NCI-H1048 (cell line): ENCODE measurements at places on chromosomes 16 and 17.
A peak's percentile ranks its signal among the peaks of the same experiment; 100 is the strongest.

- DNase-seq, result no peak
These were observed 22.0 kb downstream of the CLUH start for GRCh38 chr17:2689411-2690164.

DNA sequence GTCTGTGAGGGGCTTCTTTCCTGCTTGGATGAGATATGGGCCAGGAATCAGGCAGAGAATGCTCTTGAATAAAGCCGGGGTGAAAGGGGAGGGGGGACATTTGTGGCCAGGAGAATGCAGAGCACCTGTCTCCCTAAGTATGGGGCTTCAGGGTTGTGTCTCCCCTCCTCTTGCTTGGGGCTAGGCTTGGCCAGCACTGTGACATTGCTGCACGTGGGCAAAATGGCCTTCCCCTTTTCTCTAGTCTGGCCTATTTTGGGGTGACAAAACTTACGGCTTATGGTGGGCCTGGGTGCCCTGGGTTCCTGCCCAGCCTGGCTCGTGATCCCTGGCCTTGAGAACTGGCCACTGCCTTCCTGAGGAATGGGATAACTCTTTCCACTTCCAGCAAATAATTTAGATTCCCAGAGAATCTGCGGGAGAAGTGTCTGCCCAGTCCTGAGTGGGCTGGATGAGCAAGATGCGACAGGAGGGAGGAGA is 5.6 kb downstream of the NFE2L1 start:
- DNase-seq, result no peak

GRCh38 chr16:81537721-81538561 is 93.3 kb downstream of the CMIP start:
- DNase-seq, result no peak

GRCh38 chr17:60093694-60094093 is 15.0 kb upstream of the HEATR6 start:
- no peak for DNase-seq

DNA sequence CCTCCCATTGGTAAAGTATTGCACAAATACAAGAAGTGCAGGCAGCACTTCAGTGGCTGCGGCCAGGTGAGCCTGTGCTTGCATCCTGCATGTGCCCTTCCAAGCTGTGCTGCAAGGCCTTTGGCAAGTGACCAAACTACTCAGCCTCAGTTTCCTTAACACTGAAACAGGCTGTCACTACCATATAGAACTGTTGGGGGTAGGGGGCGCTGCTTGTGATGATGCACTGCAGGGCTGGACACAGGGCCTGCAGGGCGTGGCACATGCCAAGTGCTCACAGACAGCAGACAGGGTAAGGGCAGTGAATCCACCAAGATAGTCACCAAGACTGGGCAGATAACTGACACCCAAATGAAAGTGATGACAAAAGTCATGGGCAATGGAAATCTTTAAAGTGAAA is 65.6 kb upstream of the SREBF1 start:
- no peak for DNase-seq

DNA sequence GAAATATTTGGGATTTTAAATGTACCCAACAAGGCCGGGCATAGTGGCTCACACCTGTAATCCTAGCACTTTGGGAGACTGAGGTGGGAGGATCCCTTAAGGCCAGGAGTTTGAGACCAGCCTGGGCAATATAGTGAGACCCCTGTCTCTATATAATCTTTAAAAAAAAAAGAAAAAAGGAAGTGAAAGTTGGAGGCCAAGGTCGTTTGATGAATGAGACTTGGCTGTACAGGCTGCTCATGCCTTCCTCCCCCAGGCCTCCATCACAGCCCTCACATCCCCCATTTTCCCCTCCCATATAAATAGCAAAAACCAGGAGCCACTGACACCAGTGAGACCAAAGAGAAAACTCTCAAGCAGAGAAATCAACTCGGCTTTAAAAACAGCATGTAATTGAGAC is 3.3 kb upstream of the CA7 start:
- no peak for DNase-seq

GRCh38 chr16:12535535-12536411 is 267.9 kb downstream of the CPPED1 start:
- no peak for DNase-seq

- DNase-seq, result no peak
These were observed 15.9 kb upstream of the PECAM1 start for GRCh38 chr17:64406321-64407200.

- no peak for DNase-seq
These were observed 228.6 kb upstream of the SDK2 start for GRCh38 chr17:73872816-73873215.

DNA sequence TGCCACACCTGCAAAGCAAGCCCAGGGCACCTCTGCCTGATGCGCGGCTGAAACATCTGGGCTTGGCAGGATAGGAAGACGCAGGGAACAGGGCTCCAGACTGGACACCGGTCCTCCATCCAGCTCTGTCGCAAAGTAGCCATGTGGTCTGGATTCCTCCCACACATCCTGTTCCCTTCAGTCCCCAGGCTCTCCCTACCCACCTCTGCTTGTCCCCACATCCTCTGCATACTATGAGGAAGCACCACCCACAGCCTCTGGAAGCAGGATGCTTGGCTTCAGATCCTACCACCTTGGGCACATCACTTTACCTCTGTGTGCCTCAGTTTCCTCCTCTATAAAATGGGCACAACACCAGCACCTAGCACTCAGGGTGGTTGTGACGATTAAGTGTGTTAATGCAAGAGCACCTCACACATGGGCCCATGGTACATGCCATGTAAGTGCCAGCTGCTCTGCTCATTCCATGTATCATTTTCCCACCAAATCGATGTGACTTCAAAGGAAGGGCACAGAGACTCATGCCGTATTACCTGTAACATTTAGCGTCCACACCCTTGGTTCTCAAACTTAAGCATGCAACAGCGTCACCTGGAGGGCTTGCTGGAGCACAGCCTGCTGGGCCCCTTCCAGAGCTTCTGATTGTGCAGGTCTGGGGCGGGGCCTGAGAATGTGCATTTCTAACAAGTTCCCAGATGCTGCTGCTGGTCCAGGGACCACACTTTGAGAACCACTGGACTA is 138.6 kb upstream of the SDK2 start:
- no peak for DNase-seq

GRCh38 chr17:50151041-50151936 is 812 bp upstream of the PPP1R9B start:
- peak; percentile 70 for DNase-seq

DNA sequence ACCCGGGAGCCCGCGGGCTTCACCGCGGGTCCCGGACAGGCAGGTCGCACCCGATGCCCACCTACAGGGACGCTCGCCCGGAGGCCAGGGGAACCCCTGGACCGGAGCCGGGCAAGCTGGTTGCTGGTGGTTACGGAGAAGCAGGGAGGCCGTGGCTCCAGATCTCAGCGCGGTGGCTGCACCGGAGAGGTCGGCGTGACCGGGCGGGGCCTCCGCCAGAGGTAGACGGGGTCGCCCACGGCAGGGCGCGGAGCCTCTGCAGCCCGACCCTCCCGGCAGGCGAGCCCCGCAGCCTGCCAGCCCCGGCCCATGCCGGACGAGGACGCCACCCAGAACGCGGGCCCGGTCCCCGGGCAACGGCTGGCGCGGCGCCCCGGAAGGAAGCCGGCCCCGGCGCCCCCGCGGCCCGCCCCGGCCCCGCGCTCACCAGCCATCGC is 341 bp downstream of the PCYT2 start:
- DNase-seq, result no peak

GRCh38 chr16:29688172-29688571 is 9.2 kb downstream of the QPRT start:
- DNase-seq, result no peak

DNA sequence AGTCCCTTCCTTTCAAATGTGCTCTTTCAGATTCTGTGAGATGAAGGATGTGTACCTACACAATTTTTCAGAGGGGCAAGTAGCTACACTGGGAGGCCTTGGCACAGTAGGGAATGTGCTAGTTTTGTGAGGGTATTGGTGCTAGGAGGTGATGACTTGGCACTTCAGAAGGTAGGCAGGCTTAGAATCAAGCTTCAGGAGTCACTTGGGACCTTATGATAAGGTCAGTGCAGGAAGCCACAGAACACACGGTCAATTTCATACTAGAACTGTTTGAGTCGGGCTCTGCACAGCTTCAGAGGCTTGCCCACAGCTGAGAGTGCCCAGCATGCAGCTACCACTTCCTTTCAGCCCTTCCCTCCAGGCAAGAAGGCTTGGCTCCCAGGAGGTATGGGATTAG is 6.1 kb downstream of the CMTM1 start:
- DNase-seq, result no peak

- no peak for DNase-seq
These were observed 134.8 kb downstream of the XYLT1 start for GRCh38 chr16:17335826-17336529.

DNA sequence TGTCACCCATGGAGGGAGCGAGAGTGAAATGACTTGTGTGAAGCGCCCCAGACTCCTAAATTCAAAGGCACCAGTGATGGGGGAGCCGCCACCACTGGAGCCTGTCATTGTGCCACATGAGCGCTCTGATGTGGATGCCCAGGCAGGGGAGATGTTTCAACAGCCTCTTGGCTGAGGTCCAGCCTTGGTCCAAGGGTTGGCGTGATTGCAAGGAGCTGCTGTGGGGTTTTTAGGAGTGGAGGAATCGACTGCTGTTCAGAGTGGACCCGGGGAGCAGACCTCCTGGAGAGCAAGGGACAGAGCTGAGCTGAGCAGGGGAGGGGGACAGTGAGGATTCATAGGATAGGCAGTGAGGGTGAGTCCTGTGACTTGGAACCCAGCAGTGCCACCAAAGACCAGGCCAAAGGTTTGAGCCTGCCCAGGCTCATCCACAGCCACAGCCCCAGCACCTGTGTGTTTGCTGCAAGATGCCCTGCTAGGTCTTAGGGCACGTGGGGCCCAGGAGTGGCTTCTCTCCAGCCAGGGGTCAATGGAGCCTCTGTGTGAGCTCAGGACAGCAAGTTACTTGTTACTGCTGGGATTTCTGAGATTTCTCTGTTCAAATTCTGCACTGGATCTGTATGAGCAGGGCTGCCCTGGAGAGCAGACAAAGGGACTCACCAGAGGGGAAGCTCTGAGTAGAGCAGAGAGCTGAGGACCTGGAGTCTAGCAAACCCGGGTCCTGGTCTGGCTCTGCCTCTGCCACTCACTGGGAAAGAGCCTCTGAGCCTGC is 20.3 kb downstream of the RHBDL3 start:
- DNase-seq, result no peak

- DNase-seq, result no peak
These were observed 247.0 kb upstream of the CIBAR2 start for GRCh38 chr16:85359147-85359822.

- no peak for DNase-seq
These were observed 45.0 kb upstream of the NACA2 start for GRCh38 chr17:61635913-61636432.

DNA sequence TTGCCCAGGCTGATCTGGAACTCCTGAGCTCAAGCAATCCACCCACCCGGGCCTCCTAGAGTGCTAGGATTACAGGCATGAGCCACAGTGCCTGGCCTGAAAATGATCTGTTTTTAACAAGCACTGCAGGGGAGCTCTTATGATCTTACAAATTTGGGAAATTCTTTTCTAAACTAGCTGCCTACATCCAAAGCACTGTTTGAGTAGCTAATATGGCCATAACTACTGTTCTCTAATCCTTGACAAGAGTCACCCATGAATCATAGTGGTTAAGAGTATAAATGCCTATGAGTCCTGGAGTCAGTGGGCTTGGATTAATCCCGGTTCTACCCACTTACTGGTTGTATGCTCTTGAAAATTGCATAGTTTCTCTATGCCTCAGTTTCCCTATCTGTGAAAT is 1.4 kb upstream of the CPPED1 start:
- DNase-seq, result no peak

GRCh38 chr16:79217375-79218011 is 383.0 kb downstream of the MAF start:
- no peak for DNase-seq

GRCh38 chr17:29722411-29723198 is 99.9 kb upstream of the CORO6 start:
- DNase-seq, result no peak

GRCh38 chr16:13186813-13187212 is 285.4 kb downstream of the SHISA9 start:
- DNase-seq, result no peak

GRCh38 chr17:31931756-31932155 is 5.1 kb upstream of the SUZ12 start:
- no peak for DNase-seq

- no peak for DNase-seq
These were observed 42.1 kb downstream of the IKZF3 start for GRCh38 chr17:39822051-39822451.
